SK-N-SH (cell line): ENCODE measurements at places on chromosomes 12 and 14. TPM values are rescaled to one million over a fixed set of nuclear protein-coding genes. Genes with fewer than 3 reads are reported as not detected.

Gene SLC7A7
- 0.19 and 0.30 TPM in 2 replicates for polyA plus RNA-seq

Gene DPF3
- polyA plus RNA-seq, result 2.8 and 4.1 TPM in 2 replicates

Gene CLEC4C
- polyA plus RNA-seq, result not detected in 2 replicates

- peak overlapping the region; percentile 6; the same call in 1 of the 2 replicates for H3K4me3 ChIP-seq
- no peaks in the 10 kb centered on the region for H3K27me3 ChIP-seq
- DNase-seq, result no peak
- H3K4me1 ChIP-seq, result peaks cover 65% of the 10 kb centered on the region
- H3K36me3 ChIP-seq, result no peaks in the 10 kb centered on the region
Observed at GRCh38 chr12:52190860-52191729, 719 bp downstream of the KRT80 start.
